ENCODE measurements at places on chromosomes 13 and 19.

DNA sequence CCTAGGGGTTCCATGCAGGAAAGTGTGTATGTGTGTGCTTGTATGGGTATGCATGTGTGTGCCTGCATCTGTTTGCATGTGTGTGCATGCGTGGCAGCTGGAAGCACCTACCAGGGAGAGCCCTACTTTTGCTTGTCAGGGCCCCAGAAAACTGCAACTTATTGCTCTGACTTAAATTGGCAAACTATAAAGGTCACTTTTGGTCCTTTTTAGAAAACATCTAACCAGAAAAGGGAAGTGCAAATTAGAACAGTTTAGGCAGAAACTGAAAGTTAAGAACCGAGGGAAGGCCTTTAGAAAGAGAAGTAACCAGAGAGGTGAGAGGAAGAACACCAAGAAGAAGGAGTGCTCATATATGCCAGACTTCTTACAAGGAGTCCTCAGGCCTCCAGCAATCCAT lies 32.5 kb downstream of the DLEU7 start:
- H3K27me3 ChIP-seq: no peaks in the 10 kb centered on the region
- DNase-seq: no peak
- no peak overlapping the region for H3K4me3 ChIP-seq
- no peaks in the 10 kb centered on the region for H3K36me3 ChIP-seq
- H3K4me1 ChIP-seq: no peaks in the 10 kb centered on the region
- H3K27ac ChIP-seq: no peak overlapping the region

DNA sequence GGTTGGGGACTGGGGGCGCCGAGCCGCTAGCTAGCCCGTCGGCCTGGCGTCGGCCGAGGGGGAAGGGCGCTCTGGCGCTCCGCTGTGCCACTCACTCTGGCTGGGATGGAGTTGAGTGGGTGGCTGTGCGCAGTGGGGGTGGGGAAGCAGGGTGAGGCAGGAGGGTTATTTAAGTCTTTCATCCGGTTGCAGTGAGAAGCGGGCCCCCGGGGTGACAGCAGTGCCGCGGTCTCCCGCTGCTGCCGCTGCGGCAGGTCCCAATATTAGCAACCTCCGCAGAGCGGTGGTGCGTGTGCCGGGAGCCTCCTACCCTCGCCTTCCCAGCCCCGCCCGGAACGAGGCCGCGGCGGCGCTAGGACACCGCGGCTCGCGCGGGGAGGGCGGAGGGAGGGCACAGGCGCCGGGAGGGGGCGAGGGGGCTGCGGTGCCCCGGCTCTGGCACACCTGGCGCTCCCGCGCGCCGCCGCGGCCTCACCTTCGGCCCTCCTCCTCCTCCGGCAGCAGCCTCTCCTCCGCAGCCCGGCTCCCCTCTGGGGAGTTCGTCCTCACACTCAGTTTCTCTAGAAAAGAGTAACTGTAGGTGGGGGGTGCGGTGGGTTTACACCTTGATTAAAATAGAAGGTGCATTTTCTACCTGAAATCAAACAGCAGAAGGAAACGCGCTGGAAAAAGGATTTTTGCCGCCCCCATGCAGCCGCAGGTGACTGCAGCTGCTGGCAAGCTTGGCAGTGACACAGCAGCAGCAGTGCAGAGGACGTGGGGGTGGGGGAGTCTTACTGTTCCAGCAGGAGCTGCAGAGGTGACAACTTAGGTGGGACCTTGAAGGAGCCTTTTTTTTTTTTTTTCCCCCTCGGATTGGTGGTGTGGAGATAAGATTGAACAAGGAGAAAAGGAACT lies 4.5 kb downstream of the FGF9 start:
- no peak overlapping the region for H3K27ac ChIP-seq
- H3K4me3 ChIP-seq: peak overlapping the region; percentile 74
- H3K36me3 ChIP-seq: no peaks in the 10 kb centered on the region
- H3K27me3 ChIP-seq: peaks cover 9% of the 10 kb centered on the region
- H3K4me1 ChIP-seq: peaks cover 41% of the 10 kb centered on the region

- no peaks in the 10 kb centered on the region for H3K27me3 ChIP-seq
- H3K36me3 ChIP-seq: no peaks in the 10 kb centered on the region
- DNase-seq: no peak
- H3K4me3 ChIP-seq: no peak overlapping the region
Measured at GRCh38 chr19:39524495-39524894, 8.2 kb downstream of the EID2B start.

DNA sequence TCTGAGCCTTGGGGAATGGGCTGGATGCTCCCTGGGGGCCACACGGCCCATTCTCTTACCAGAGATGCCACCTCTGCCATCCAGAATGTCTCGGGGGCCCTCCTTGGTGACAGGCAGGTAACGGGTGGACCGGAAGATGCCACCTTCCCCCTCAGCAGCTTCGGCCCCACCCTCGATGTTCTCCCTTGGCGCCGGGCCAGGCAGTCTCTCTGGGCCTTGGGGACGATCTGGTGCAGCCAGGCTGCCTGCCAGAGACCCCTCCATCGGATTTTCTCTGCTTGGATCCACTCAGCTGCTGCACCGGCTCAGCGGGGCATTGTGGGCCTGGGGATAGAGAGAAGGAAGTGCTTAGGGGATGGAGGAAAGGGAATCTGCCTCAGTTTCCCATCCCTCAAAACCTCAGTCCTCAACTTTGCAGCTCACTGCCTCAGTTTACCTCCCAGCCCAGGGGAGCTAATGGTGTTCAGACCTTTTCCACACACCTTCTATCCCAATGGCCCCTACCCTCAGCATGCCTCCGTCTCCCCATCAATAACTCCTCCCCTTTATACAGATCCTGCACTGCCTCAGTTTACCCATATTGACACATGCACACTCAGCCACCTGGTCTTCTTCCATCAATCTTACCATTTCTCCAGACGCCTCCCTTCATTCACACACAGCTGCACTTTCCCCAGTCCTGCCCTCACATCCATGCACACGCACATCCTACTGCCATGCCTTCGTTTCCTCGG lies 1.5 kb downstream of the WIZ start:
- no peaks in the 10 kb centered on the region for H3K36me3 ChIP-seq
- H3K4me3 ChIP-seq: peak overlapping the region; percentile 92
- H3K27me3 ChIP-seq: no peaks in the 10 kb centered on the region
- peaks cover 24% of the 10 kb centered on the region for H3K4me1 ChIP-seq

GRCh38 chr13:28707629-28708427 lies 10.9 kb downstream of the SLC46A3 start:
- H3K27me3 ChIP-seq: no peaks in the 10 kb centered on the region
- H3K27ac ChIP-seq: no peak overlapping the region
- H3K36me3 ChIP-seq: peaks cover 5% of the 10 kb centered on the region
- DNase-seq: no peak
- no peak overlapping the region for H3K4me3 ChIP-seq
- H3K4me1 ChIP-seq: peaks cover 16% of the 10 kb centered on the region

- no peak for DNase-seq
- no peak overlapping the region for H3K27ac ChIP-seq
- H3K27me3 ChIP-seq: peaks cover 33% of the 10 kb centered on the region
- no peak overlapping the region for H3K4me3 ChIP-seq
- no peaks in the 10 kb centered on the region for H3K36me3 ChIP-seq
Measured at GRCh38 chr19:50564229-50565105, 3.8 kb downstream of the LRRC4B start.

GRCh38 chr13:74389056-74389455 lies 254.9 kb upstream of the KLF12 start:
- no peaks in the 10 kb centered on the region for H3K36me3 ChIP-seq
- no peak for DNase-seq
- H3K27ac ChIP-seq: no peak overlapping the region
- H3K27me3 ChIP-seq: no peaks in the 10 kb centered on the region
- no peak overlapping the region for H3K4me3 ChIP-seq

- no peak for DNase-seq
- H3K36me3 ChIP-seq: no peaks in the 10 kb centered on the region
- peak overlapping the region; percentile 70 for H3K27ac ChIP-seq
- no peaks in the 10 kb centered on the region for H3K27me3 ChIP-seq
- peaks cover 10% of the 10 kb centered on the region for H3K4me1 ChIP-seq
- H3K4me3 ChIP-seq: no peak overlapping the region
Measured at GRCh38 chr19:33194532-33194885, 379 bp downstream of the LRP3 start.

GRCh38 chr13:58978331-58978730 lies 1185.4 kb downstream of the DIAPH3 start:
- no peaks in the 10 kb centered on the region for H3K27me3 ChIP-seq
- H3K27ac ChIP-seq: no peak overlapping the region
- H3K36me3 ChIP-seq: no peaks in the 10 kb centered on the region
- H3K4me1 ChIP-seq: no peaks in the 10 kb centered on the region
- H3K4me3 ChIP-seq: no peak overlapping the region

DNA sequence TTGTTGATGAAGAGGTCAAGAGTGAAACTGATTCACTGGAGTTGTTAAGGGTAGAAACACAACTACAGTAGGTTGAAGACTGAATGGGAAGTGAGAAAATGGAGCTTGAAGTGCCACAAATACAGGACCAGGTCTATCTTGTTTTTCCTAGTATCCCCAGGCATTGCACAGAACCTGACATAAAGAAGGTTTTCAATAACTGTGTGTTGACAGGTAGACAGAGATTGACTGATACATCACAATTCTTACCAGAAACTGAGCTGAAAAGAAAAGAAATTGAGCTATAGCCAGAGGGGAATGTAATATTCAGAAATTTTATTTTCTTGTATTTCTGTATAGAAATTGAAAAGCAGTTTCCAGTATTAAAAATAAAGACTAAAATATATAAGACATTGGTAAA lies 767.7 kb downstream of the PCDH17 start:
- no peaks in the 10 kb centered on the region for H3K4me1 ChIP-seq
- no peak overlapping the region for H3K27ac ChIP-seq
- H3K36me3 ChIP-seq: no peaks in the 10 kb centered on the region
- no peak for DNase-seq
- H3K27me3 ChIP-seq: no peaks in the 10 kb centered on the region
- no peak overlapping the region for H3K4me3 ChIP-seq

DNA sequence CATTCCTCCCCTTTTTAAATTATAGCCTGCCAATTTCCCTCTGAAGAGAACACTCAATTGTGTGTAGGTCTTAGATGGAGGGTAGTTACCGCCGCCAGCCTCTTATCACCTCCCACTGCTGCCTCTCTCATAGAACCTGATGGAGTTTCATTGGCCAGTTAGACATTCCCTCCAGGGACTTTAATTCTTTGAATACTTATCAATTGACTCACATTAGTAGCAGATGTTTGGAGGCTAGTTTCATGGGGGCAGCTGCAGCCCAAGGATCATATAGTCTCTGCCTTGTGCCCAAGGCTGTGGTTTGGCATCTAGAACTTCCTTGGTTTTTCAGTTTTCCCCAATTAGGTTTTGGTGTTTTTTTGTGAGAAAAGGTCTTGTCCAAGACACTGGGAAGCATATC lies 318.9 kb upstream of the HTR2A start:
- no peak for DNase-seq
- no peaks in the 10 kb centered on the region for H3K36me3 ChIP-seq
- H3K4me3 ChIP-seq: no peak overlapping the region
- no peaks in the 10 kb centered on the region for H3K4me1 ChIP-seq

GRCh38 chr13:24124789-24125476 lies 35.6 kb upstream of the SPATA13 start:
- H3K36me3 ChIP-seq: no peaks in the 10 kb centered on the region
- H3K27me3 ChIP-seq: no peaks in the 10 kb centered on the region
- no peak overlapping the region for H3K4me3 ChIP-seq
- no peak overlapping the region for H3K27ac ChIP-seq
- peaks cover 8% of the 10 kb centered on the region for H3K4me1 ChIP-seq
- no peak for DNase-seq

DNA sequence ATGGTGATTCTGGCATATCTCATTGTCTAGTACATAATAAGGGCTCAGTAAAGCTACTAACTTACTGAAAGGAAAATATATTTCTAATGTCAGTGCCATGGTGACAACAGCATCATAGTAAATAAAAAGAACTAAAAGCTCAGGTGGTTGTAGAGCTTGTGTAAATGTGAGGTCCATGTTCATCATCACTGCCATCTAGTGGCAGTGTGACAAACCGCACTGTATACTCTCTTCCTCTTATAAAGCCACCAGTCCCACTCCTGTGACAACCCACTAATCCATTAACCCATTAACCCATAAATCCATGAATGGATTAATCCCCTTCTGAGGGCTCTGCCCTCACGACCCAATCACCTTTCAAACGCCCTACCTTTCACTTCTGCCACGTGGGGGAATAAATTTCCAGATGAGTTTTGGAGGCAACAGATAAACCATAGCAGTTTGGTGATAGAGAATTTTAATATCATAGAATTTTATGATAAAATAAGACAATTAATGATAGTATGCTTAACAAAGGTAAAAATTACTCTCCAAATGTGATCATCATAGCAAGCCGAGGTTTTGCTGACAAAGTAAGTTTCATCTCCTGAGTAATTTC lies 160.4 kb upstream of the SGCG start:
- H3K27me3 ChIP-seq: no peaks in the 10 kb centered on the region
- H3K4me1 ChIP-seq: no peaks in the 10 kb centered on the region
- H3K27ac ChIP-seq: no peak overlapping the region
- H3K36me3 ChIP-seq: no peaks in the 10 kb centered on the region

DNA sequence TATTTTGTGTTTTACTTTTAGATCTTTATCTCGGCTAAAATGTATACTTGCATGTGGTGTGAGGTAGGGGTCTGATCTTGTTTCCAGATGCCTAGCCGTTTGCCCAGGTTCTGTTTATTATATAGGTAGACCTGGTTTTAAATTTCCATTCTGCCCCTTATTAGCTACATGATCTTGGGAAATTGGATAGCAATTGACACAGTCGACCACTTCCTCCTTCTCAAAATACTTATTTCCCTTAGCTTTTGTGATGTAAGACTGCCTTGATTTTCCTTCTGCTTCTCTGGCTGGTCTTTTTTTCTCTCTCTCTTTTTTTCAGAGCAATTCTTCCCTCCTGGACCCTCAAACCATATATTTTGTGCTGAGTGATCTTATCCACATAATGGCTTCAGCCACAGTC lies 3.0 kb upstream of the PGLYRP1 start:
- H3K4me3 ChIP-seq: no peak overlapping the region
- H3K4me1 ChIP-seq: no peaks in the 10 kb centered on the region
- no peaks in the 10 kb centered on the region for H3K36me3 ChIP-seq
- DNase-seq: no peak
- H3K27ac ChIP-seq: peak overlapping the region; percentile 38

DNA sequence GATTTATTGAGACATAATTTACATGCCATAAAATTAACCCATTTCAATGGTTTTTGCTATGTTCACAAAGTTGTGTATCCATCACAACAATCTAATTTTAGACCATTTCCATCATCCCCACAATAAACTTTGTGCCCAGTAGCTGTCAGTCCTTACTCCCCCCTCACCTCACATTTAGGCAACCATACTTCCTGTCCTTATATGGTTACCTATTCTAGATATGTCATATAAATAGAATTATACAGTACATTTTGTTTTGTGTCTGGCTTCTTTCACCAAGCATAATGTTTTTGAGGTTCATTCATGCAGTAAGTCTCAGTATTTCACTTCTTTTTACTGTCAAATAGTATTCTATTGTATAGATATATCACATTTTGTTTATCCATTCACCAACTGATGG lies 23.2 kb upstream of the RPL21 start:
- H3K36me3 ChIP-seq: no peaks in the 10 kb centered on the region
- H3K27ac ChIP-seq: no peak overlapping the region
- no peaks in the 10 kb centered on the region for H3K27me3 ChIP-seq
- DNase-seq: no peak
- H3K4me3 ChIP-seq: no peak overlapping the region

GRCh38 chr13:103525530-103525929 lies 459.3 kb upstream of the SLC10A2 start:
- no peak overlapping the region for H3K4me3 ChIP-seq
- no peaks in the 10 kb centered on the region for H3K36me3 ChIP-seq
- DNase-seq: no peak
- no peak overlapping the region for H3K27ac ChIP-seq
- H3K27me3 ChIP-seq: no peaks in the 10 kb centered on the region
- no peaks in the 10 kb centered on the region for H3K4me1 ChIP-seq

Data from upper lobe of left lung (tissue), 6 donors.